ENCODE measurements at places on chromosomes 3 and 15.
A peak's percentile ranks its signal among the peaks of the same experiment; 100 is the strongest.

- DNase-seq = no peak
Observed at GRCh38 chr15:51771773-51772172, 20.4 kb downstream of the TMOD2 start.

DNA sequence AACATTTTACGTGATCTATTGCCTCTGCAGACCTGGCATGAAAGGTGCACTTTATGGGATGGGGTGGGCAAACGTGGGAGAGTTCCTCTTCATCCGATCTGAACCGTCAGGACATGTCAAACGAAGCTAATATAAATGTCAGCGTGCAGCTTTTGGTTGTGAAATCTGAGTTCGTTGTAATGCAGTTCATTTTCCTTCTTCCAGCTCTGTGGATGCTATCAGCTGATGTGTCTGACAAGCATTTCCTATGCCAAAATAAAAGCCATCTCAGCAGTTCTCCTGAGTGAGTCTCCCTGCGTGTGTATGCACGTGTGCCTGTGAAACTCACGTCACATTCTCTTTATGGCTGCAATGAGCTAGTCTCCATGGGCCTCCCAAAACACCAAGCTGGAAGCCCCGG lies 512.3 kb downstream of the MCTP2 start:
- DNase-seq = no peak

- DNase-seq = peak; percentile 19
Observed at GRCh38 chr3:84958495-84959469, at the start of gene CADM2. Gene CADM2 (plus strand): TSS chr3:84958989.

DNA sequence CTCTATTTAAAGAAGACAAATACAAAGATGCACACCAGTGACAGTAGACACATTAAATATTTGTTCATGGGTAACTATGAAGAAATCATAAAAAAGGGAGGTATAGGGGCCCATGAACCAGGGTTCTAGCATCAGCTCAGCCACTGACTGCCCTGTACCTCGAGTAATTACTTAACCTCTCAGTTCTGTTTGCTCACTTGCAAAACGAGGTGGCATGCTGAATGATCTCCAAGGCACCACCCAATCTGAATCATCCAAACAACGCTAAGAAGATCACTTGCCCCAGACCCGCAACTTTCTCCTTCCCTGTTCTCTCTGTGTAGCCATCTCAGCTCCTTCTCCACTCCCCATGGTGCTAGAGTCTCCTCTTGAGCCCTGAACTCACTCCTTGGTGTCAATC lies 374.7 kb downstream of the VPS13C start:
- DNase-seq = no peak

DNA sequence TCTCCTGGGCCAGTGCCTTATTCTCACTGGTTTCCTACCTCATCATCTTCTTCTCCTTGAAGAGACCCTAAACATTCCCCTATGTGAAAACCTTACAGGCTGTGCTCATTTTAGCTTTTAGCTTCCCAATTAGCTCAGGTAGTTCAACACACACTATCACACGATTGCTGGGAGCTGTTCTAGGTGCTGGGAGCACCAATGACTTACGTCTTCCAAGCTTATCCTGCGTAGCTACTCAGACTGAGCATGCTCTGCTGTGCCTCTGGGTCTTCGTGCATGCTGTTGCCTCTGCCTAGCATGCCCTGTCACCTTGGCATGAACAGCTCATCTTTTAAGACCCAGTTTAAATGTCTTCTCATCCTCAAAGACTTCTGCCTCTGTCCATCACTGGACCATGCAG lies 55.7 kb upstream of the APEH start:
- no peak for DNase-seq

- DNase-seq = no peak
Observed at GRCh38 chr3:63042833-63043232, 167.6 kb upstream of the CADPS start.

- no peak for DNase-seq
Observed at GRCh38 chr15:38294126-38294525, 41.5 kb downstream of the SPRED1 start.

GRCh38 chr15:100730655-100731266 lies 128.4 kb downstream of the ASB7 start:
- no peak for DNase-seq

DNA sequence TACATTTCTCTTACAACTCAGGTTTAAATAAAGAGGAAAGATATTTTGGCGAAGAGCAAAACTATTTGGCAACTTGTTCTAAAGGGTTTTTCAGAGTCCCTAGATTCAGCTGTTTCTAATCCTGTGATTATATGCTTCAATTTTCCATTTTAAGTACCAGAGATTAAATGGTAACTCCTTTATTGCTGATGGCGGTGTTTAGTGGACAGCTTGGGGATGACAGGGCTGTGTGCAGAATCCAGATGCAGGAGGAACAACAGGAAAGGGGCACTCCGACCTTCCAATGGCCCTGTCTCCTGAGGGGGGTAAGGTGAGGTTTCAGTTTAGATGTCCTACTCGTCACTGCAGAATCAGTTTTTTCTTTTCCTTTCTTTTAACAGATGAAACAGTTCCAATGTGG lies 405.0 kb downstream of the PDCD6IP start:
- no peak for DNase-seq

DNA sequence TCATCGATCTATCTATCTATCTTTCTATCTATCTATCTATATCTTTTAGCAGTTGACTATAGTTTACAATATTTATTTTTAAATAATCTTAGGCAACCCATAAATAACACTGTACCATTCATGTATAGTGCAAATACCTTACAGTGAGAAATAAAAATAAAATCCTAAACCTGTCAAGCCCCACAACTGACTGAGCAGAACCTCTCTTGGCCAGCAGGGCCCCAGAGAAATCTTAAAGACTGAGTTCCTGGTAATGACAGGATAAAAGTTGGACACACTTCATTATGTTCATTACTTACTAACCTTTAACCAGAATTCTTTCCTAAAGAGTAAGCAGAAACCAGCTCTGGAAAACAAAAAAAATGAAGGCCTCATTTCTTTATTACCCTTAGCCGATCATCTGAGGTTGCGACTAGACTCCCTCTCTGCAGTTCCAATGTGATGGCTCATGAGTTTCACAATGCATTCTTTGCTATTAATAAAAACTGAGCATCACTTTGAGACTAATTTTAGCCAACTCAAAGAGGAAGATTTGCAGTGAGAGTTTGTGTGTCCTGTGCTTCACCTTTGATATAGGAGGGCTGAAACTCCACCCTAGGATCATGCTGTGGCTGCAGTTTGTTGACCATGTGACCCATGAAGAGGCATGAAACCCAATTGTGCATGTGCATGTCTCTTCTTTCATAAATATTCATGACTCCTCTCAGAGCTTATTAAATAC lies 1072.0 kb downstream of the NSUN3 start:
- DNase-seq = no peak
